GDM1 (cell line): ENCODE measurements at places on chromosomes 6 and 20.

DNA sequence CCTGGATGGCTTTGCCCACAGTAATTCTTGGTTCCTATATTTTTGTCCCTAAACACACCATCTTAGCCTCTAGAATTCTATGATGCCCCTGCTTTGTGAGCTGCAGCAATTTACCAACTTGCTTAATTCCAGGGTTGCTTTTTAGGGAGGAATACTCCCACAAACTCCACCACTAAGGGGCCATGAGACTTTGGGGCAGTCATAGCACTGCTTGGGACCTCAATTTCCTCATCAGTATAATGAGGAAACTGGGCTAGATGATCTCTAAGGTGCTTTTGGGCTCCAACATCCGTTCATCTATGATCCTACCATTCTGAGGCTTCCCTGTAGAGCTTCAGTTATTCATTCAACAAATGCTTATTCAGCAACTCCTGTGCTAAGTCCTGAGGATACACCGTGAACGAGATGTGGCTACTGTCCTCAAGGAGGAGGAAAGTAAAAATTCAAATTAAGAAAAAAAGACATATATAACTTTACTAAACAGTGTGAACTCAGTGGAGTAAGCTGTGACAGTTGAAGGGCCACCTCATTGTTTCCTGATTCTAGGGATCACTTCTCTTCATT, 75.3 kb downstream of the PRDM1 start:
- no peak for DNase-seq

DNA sequence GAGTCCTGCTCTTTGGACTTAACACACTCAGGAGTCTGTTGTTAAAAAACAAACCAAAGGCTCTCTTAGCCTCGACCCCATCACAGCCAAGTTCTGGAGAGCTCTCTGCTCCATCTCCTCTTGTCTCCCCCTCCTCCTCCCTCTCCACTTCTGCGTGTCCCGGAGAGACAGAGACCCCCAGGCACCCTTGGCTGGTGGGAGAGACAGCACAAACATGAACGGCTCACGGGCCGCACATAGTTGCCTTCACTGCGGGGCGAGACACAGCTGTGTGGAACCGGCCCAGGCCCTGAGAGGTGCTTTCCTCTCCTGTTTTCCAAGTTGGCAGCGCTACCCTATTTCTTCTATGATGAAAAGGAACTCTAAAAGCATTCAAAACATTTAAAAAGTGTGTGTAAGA, 23.3 kb upstream of the MYT1 start:
- no peak for DNase-seq

- no peak for DNase-seq
Measured at GRCh38 chr6:30614044-30614842, 2.8 kb downstream of the PPP1R10 start.

DNA sequence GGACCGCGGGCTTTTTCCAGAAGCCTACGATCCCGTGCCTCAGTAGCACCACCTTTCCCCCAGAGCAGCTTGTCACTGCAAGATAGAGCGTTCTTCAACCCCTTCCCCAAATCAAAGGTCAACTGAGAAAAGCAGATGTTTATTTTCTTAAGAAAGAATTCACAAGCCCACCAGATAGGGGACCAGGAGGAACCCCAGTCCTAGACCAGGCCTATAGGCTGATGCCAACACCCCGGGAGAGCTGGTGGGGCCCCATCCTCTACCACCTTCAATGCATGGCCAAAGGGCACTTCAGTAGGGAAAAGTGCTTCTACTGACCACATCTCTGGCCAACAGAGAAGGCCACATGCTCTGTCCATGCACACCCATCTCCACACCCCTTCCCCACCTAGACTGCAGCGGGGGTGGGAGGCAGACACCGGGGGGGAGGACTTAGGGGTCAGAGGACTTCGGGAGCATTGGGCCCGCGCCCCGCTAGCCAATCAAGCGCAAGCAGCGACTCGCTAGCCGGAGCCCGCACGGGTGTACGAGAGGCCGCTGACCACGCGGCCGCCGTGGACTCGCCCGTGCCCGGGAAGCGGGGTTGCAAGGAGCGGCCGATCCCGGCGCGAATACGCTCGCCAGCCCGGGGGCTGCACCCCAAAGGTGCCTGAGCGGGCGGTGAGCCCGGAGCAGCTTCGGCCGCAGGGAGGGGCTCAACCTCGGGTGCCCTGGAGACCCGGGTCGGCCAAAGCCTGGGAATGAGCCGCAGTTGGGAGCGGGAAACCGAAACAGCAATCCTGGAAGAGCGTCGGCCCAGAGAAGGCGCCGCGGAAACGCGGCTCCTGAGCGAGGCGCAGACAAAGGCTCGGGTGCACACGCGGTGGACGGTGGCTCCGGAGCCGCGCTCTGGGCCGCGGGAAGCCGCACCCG, 2.8 kb downstream of the PDE10A start:
- no peak for DNase-seq

- DNase-seq = no peak
Measured at GRCh38 chr6:157536223-157536545, 155.2 kb downstream of the ZDHHC14 start.

DNA sequence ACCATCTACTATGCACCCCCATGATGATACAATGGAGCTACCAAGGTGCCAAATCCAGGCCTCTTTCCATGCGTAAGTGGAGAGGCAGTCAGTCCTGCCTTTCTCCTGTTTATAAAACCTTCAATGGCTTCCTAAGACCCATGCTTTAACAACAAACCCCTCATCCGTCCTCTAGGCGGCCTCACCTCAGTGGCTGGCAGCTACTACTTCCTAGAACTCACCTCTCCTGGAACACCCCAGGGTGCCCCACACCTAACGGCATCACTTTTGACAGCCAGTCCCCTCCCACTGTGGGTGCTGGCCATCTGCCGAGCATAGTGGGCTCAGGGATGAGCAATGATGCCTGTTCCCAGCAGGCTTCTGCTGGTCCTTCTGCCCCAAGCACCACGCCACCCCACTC, 80.0 kb upstream of the TAB2 start:
- no peak for DNase-seq

GRCh38 chr6:100138346-100139022, 144.5 kb upstream of the MCHR2 start:
- no peak for DNase-seq

DNA sequence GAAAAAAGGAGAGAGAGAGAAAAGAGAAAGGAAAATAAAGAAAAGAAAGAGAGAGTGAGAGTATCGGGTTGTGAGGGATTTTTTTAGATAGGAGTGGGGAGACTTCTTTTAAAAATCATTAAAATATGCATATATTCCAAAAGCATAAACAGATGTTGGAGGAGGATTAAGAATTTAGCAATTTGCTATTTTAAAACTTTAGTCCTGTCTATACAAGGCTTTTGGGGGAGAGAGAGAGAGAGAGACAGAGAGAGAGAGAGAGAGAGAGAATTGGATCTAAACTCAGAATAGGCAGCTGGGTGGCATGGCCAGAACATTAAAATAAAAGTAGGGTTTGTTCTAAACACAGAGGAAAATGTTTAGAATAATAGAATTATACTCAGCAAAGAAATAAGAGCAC, 72.1 kb downstream of the SOD2 start:
- DNase-seq = no peak

GRCh38 chr6:18493925-18494324, 106.8 kb downstream of the RNF144B start:
- DNase-seq = no peak

DNA sequence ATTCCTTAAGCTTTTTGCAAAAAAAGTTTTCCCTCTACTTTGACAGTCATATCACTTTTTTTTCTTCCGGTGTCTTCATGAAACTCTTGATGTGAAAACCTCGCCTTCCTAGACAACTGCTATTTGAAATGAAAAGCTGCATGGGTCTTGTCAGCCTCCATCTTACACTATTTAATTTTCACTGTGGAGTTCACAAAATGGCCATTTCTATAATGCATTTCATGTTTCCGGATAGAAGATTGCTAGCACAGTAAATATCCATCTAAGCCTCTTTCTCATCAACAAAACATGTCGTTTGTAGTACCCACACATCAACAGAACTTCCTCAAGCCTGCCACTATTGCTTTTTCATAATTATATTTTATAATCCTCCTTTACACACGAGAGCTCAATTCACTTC, 204.9 kb upstream of the ID4 start:
- DNase-seq = no peak

DNA sequence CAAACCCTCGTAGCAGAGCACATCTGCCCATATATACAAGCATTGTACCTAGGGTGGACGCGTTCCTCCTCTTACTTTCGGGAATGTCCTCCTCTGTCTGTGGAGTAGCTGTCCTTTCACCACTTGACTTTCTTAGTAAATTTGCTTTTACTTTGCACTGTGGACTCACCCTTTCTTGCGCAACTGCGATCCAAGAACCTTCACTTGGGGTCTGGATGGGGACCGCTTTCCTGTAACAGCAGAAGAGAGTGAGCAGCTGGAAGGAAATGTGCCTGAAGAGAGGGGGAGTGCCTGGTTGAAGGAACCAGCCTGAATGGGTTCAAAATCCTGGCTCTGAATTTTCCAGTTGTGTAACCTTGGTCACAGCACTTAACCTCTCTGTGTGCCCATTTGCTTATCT, 40.1 kb upstream of the PMEPA1 start:
- DNase-seq = no peak

DNA sequence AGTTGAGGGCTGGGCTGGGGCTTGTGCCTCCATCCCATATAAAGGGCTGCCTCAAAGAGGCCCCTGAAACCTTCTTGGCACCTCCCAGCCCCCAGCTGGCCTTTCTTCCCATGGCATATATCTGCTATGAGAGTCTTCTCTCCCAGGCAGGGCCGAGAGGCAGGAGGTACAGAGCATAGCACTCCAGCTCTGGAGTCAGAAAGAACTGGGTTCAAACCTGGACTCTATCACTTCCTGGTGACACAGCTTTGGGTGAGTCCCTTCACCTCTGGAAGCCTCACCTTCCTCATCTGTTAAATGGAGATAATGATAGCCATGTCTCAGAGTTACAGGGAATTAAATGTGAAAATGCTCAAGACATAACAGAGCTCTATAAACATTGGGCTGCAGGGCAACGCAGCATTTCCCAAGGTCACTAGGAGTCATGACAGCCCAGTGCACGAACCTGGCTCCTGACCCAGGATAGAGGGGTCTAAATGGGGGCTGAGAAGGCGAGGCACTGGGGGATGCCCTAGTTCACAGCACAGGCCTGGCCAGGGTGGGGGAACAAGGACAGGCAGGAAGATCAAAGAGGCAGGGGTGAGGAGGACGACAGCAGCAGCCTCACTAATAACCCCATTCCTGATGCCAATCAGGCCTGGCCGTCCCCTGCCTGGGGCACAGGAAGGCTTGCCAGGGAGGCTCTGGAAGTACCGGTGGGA, 1.9 kb downstream of the FAM83C start:
- no peak for DNase-seq

GRCh38 chr6:25232479-25232878, 46.7 kb upstream of the CARMIL1 start:
- DNase-seq = no peak

DNA sequence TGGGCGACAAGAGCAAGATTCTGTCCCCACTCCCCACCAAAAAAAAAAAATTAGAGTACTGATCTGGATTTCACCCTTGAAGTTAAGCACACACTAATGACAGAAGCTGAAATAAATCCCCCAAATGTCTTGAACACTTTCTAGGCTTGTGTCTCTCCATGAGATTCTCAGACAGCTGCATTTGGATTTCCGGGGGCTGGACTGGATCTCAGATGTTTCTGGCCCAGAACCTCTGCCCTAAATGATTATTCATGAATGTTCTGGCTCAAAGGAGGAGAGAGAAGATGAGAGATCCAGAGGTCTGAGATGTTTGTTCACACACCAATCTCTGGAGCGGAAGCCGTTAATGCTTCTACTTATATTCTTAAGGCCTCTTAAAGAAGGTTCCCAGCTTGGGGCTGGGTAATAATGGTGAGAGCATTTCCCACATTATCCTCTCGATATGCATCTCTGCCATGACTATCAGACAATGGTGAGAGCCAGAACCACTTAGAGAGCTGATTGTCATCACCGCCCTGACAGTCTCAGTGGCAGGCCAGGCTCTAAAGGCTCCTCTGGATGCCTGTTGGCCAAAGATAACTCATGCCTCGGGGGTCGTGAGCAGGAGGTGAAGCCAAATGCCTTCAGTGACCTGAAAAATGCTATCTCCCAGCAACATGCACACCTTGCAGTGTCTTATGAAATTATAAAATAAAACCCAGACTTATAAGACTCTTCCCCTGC, 127.9 kb upstream of the AGPAT4 start:
- DNase-seq = no peak

GRCh38 chr6:90098001-90098531, 198.6 kb downstream of the BACH2 start:
- DNase-seq = no peak

DNA sequence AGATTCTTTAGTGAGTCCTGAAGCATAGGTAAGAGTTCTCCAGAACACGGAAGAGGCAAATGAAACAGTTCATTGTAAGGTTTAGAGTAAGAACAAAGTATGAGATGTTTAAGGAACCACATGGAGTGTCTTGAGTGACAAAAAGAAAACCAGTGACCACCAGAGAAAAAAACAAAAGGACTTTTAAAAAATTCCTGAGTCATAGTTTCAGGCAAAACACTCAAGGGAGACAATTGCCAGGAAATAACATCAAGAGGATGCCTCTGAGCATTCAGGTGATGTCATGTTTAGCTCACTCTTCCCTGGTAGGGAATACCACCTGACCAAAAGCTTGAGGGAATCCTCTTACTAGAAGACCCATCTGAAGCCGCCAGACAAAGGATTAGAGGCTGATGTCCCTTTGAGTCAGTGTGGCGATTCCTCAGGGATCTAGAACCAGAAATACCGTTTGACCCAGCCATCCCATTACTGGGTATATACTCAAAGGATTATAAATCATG, 110.3 kb downstream of the COL19A1 start:
- DNase-seq = no peak

DNA sequence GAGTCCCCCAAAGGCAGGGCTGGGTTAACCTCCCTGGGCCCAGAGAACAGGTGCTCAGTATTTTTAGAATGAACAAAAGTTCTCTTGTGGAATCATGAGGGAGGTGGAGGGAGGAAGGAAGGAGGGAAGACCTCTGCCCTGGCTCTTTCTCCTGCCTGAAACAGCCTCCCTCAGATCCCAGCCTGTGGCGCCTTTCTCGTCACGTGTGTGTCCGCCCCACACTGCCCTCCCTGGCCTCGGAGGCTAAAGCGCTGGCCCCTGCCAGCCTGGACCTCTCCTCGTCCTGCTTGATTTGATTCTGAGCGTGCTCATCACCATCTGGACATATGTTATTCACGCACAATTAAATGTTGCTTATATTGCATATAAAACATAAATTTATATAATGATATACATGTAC, 40.9 kb downstream of the PHACTR3 start:
- no peak for DNase-seq

DNA sequence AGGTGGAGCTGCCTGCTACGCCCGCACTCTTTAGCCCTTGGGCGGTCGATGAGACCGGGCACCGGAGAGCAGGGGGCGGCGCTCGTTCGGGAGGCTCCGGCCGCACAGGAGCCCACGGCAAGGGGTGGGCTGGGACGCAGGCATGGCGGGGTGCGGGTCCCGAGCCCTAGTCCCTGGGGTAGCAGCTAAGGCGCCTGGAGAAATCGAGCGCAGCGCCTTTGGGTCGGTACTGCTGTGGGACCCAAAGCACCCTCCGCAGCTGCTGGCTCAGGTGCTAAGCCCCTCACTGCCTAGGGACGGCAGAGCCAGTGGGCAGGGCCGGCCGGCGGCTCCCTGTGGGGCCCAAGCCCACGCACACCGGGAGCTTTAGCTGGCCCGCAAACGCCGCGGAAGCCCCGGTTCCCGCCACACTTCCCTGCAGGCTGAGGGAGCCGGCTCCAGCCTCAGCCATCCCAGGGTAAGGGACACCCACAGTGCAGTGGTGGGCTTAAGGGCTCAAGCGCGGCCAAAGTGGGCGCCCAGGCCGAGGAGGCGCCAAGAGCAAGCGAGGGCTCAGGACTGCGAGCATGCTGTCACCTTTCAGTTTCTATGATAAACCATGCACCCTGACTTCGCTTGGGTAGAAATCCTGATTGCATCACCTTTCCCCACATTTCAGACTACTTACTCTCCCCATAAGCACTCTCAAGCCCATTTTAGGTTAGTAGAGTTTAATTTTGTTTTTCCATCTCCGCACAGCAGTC, 52.0 kb downstream of the MYLIP start:
- no peak for DNase-seq
